ENCODE measurements at places on chromosomes 3 and 15.

- no peak for DNase-seq
These were observed 252.8 kb upstream of the CNTN6 start for GRCh38 chr3:839981-840380.

DNA sequence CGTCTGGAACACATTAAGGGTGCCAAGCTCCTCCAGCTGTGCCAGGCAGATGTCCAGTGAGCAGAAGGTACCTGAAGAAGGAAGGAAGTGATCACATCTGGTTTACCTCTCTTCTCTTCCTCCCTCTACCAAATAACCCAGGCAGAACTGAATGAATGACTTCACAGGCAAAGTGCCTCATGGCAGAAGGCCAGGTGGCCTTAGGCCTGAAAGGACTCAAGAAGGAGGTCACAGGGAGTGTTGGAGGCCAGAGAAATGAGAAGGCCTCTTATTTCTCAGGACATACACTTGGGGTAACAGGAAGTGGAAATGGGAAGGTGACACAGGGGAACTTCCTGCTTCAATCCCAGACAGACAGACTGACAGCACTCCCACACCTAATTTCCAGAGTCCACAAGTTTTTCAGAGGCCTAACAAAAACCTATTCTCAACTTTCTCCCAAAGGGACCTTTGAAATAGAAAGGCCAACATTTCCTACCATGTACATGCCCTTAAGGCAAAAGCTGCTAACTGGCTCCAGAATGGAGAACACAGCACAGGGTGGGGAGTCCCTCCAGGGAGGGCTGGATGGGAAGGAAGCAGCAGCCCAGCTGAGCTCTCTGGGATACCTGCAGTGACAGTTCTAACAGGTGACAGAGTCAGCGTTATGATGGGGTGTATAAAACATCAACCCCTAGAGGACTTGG lies 17.6 kb upstream of the SIN3A start:
- DNase-seq, result peak; percentile 29

- DNase-seq, result no peak
These were observed 195.9 kb upstream of the TBC1D5 start for GRCh38 chr3:17938313-17938712.

GRCh38 chr3:20190991-20191390 lies 5.0 kb upstream of the SGO1 start:
- DNase-seq, result no peak

DNA sequence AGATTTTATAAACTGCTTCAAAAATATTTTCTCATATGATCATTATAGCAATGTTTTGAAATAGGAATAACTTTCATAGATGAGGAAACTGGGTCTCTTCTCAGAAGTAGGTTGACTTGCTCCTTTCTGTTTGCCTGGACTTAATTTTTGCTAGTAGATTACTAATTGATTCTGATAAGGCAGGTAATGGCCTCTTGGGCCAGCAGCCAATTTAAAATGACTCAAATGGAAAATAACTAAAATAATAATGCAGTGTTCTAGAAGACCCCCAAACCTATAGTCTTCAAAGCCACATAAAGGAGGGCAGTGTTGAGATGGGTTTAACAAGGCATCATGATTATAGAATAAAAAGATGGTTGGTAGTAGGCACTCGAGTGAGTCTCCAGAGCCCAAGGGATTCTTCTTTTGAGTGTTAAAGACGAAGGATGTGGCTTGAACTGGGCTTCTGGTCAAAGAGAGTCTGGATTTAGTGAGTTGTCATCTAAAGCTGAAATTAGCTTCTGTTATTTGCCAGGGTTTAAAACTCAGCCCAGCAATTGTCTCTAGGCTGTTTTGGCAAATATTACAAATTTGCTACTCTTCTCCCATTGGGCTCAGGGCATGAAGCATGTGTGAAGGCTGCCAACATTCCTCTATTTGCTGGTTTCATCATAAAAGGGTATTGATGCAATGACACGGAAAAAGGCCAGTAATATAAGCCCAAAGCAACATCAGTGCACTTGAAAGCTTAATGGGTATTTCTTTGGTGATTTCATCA lies 297.1 kb upstream of the MEIS2 start:
- no peak for DNase-seq

- no peak for DNase-seq
These were observed at the start of gene WDR72 for GRCh38 chr15:53759411-53759931. Gene WDR72 (minus strand): TSS chr15:53759663. CDS start chr15:53733149, 26,514 bp downstream.

DNA sequence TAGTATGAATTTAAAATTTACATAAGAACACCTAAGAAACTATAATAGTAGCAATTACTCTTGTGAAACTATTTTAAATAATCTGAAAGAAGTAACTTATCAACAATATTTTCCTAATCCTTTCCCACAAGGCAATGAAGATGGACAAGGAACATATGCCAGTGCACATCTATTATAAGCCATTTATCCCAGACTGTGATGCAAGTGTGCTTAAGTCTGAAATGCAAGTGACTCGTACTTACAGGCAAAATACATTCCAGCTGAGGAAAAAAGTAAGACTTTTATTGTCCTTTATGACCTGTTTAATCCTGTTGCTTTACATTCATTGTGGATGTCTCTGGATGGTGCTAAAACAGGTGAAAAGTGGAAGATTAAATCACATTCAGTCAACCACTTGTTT lies 709.4 kb downstream of the ZNF385D start:
- no peak for DNase-seq

GRCh38 chr3:129412542-129413198 lies 15.8 kb downstream of the EFCAB12 start:
- no peak for DNase-seq

- no peak for DNase-seq
These were observed 6.8 kb upstream of the ADPGK start for GRCh38 chr15:72790302-72790910.

GRCh38 chr3:8875836-8876235 lies 87.4 kb downstream of the RAD18 start:
- no peak for DNase-seq

- DNase-seq, result no peak
These were observed 40.5 kb downstream of the IL5RA start for GRCh38 chr3:3069723-3070122.

DNA sequence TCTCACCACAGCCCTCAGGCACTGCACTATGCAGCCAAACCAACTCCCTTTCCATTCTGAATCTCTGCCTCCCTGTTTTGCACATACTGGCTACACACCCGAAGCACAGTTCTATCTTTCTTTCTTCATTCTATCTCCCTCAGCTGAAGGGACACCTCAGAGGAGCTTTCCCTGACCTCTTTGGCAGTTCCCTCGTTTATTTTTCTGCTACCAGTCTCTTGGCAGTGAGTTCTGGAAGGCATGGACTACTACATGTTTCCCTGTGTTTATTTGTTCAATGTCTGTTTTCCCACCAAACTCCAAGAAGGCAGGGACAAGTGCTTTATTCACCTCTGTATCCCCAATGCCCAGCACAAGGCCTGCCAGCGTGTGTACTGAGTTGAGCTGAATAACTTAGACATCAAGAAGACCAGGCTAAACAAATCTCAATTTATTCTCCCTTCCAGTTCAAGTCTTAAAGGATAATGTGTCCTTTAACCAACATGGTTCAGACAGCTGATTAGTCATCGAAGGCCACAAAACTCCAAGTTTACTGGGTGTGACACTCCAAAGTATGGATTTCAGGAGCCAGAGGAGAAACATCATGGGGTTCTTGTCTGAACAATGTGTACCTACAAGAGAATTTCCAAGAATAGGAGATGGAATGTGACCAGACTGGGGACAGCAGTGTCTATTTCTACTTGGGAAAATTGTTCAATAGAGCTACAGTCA lies 260.1 kb upstream of the CTNNB1 start:
- DNase-seq, result no peak

GRCh38 chr15:66825731-66826130 lies 123.7 kb downstream of the SMAD6 start:
- DNase-seq, result no peak

GRCh38 chr3:119716998-119717397 lies 14.2 kb downstream of the CFAP91 start:
- DNase-seq, result no peak

DNA sequence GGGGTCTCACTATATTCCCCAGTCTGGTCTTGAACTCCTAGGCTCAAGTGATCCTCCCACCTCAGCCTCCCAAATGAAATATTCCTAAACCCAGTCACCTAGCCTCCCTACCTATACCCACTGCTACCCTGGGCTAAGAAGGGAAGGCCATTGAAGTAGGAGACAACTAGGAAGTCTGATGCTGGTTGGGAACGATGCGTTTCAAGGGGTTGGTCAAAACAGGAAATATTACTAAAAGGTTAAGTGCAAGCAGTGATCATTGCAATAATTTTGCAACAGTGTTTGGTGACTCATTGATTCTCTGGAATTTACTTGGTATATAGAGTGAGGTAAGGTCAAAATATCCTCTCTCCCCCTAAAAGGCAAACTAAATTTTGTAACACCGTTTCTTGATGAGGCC lies 4.6 kb upstream of the UQCRC1 start:
- no peak for DNase-seq

GRCh38 chr3:10933021-10933420 lies 59.5 kb upstream of the SLC6A1 start:
- DNase-seq, result no peak

GRCh38 chr3:124601190-124601589 lies 129.1 kb upstream of the UMPS start:
- DNase-seq, result no peak

GRCh38 chr3:134651347-134652041 lies 672 bp upstream of the KY start:
- no peak for DNase-seq

DNA sequence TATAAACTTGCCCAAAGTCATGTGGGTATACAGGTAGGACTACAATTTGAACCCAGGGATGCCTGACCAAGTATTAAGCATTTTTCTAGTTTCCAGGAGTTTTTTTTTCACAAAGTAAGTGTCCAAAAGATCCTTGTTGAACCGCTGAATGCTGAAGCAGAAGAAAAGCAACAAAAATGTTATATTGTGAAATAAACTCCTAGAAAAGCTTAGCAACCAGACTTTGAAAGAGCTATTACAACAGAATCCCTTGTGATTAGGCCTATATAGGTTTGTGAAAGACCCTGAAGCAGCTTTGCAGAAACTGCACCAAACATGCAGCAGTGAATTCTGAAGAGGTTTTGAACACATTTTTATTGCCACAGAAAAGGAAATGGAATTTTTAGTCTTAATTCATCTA lies 236.8 kb downstream of the TUSC7 start:
- no peak for DNase-seq

- DNase-seq, result no peak
These were observed 11.3 kb downstream of the MED12L start for GRCh38 chr3:151096716-151097115.

DNA sequence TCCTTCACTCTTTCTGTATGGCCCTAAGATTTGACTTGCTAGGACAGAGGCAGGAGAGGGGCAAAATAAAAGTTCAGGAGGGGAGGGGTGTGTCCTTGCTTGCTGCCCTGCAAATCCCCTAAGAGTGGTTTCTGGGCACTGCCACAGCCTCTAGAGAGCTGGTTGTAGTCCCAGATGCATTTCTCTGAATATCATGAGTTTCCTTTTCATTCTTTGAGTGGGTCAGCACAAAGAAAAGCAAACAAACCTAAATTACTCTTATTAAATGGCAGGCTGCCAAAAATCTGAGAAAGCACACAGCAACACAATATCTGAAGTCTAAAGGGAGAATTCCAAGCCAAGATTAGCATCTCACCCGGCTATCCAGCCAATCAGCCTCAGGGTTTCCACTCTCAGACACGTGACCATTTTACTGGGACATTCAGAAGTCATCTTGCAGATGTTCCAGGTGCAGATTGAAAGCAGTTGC lies 919.3 kb downstream of the TUSC7 start:
- no peak for DNase-seq

- DNase-seq, result no peak
These were observed 1.2 kb downstream of the MANF start for GRCh38 chr3:51386159-51386851.

DNA sequence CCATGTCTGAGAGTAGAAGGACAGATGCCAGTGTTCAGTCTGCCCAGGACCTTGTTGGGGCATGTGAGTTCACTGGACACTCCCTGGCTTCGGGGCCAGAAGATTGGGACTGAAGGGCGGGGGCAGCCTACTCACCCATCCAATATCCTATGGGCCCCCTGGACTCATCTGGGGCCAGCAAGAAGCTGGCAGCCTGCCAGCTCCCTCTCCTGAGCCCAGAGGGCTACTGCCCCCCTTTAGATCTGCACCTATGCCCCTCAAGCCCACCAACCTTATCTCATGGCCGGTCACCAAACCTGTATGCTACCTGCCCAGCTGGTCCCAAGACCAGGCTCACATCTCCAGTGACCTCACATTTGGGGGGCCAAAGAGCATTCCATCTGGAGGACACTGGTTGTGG lies 8.1 kb downstream of the PTH1R start:
- no peak for DNase-seq

GRCh38 chr3:170804078-170804477 lies 65.9 kb downstream of the RPL22L1 start:
- no peak for DNase-seq

All from KBM-7 (cell line).